NCI-H2081 treated with DMSO at 0.1 percent for 48 hours (cell line): ENCODE measurements at places on chromosomes 1 and 21.

- DNase-seq = no peak
Observed at GRCh38 chr1:108715932-108716331, 3.2 kb downstream of the FNDC7 start.

DNA sequence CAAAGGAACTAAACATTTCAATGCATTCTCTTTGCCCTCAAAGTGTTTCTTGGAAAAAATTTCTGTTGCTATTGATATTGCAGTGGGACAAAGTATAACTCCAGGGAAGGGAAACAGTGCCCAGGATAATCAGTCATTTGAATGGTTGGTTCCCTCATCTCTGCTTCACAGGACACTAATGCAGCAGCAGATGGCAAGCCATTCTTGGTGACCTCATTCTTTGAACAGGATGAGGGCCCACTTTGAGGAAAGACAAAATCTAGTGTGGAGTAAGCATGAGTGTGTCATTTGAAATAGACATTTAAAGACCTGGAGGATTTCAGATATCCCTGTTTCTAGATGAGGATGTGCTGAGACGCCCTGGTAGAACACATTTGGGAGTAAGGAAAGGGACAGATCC is 32.3 kb downstream of the CHRM3 start:
- DNase-seq = no peak

- no peak for DNase-seq
Observed at GRCh38 chr1:23187637-23188036, 19.0 kb upstream of the LUZP1 start.

DNA sequence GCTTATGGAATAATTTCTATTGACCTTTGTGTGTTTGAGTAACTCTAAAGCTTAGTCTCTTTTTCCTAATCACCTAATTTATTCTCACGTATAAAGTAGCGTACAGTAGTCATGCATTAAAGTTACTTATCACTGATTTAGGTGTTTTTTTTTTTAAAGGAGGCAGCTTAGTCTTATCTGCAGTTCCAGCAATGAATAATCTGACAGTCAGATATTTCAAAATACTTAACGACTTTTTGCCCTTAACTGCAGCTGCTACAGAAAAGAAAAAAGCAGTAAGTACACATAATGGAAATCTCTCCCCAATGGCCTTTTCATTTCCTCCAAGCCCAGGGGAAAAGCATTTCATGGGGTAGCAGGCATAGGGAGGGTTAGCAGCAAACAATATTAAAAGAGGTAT is 54.6 kb downstream of the SLC35F3 start:
- DNase-seq = no peak

DNA sequence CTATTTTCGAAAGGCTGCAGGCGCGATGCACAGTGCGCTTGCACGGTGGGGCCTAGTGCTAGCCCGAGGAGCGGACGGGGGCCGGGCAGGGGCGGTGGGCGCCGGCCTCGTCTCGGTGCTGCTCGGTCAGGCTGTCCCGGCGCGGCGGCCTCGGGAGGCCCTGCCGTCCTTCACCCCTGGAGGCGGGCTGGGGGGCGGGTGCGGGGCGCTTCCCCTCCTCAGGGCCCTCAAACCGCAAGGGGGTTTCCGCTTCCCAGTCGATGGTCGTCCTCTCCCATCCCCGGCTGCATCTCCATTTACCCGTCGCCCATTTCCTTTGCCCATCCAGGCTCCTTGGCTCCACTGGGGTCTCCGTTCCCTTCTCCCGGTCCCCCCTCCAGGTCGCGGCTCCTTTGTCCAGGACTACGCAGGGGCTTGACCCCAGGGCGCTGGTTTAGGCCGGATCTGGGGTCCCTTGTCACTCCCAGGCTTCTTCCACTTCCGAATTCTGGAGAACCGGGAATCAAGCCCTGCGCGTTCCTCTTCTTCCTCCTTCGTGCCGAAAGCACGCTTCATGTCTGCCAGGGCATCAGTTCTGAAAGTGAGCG is 196.3 kb upstream of the LMO4 start:
- no peak for DNase-seq

DNA sequence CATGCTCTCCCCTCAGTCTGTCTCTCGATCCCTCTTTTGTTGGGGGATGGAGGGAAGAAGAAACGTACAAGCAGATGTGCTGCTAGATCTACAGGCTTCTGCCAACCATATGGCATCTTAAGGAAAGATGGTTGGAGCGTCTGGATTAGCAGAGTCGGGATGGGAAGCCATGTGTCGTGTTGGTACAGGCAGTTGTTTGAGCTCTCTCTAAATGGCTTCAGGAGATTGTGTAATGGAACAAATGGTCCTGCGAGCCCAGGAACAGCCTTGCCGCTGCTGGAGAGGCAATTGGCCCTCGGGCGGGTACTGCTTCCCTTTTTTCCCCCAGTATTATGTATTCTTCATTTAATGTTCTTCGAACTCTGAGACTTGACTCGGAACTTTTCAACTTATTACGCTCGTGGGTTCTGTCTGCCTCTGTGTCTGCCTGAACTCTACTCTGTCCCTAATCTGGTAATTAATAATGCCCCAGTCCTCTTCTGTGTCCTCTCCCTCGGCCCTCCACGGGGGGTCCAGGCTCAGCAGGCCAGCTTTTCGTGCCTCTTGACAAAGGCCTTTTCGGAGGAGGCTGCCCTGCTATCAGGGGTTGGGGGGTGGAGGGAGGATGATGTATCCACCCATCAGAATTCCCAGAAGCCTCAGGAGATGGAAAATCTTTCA is 215.3 kb downstream of the SDCCAG8 start:
- DNase-seq = no peak

DNA sequence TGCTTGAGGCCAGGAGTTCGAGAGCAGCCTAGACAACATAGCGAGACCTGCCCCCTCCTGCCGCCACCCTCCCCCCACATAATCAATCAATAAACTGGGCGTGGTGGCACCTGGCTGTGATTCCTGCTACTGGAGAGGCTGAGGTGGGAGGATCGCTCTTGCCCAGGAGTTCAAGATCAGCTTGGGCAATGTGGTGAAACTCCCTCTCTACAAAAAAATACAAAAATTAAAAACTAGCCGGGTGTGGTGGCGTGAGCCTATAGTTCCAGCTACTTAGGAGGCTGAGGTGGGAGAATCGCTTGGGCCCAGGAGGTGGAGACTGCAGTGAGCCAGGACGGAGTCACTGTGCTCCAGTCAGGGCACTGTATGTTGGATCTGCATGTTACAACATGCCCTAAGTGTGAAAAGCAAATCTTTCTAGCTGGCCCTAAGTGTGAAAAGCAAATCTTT is 7.0 kb upstream of the MDM4 start:
- no peak for DNase-seq

- no peak for DNase-seq
Observed at GRCh38 chr21:33883118-33883517, 32.5 kb downstream of the ATP5PO start.

- no peak for DNase-seq
Observed at GRCh38 chr1:95084317-95085176, 11.8 kb upstream of the ALG14 start.

- DNase-seq = no peak
Observed at GRCh38 chr1:67644566-67644965, 40.4 kb upstream of the GADD45A start.

DNA sequence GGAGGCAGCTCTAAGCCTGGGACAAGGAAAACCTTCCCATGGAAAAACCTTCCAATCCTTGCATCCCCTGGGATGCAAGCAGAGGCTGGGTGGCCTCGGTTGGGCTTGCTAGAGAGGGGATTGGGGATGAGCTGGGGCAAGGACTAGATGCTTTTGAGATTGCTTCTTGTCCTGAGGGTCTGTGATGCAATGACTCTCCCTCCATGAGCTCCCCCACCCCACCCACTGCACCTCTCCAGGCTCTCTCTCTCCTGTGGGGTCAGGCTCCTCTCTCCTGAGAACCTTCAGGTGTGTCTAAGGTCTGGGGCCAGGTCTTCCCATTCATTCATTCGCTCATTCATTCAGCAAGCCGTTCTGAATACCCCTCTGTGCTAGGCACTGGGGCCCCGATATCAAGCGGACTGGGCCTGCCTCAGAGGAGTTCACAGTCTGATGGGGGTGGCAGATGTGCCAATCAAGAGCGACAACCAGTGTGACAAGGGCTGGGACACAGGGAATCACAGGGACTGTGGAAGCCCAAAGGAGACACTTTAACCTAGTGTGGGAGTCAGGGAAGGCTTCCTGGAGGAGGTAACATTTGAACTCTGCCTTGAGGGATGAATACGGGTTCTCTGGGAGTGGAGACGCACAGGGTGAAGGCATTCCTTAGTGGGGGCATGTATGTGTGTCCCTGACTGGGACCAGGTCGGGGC is 6.5 kb downstream of the LDLRAD1 start:
- no peak for DNase-seq

DNA sequence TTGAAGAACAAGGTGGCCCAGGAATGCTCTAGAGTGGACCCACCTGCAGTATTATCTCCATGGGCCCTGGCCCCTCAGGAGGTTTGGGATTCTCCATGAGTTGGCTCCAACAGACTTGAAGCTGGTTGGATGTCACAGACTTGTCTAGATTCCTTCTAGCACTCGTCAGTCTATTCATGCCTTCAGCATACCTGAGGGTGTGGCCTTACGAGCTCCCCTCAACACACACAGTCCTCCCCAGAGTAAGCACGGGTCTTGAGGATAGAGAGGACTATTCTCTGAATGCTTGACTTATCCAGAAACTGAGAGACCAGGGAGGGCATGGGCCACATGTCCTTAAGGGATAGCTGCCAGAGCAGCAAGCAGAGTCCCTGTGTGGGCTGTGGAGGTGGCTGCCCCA is 45.9 kb upstream of the COL6A1 start:
- DNase-seq = no peak

- no peak for DNase-seq
Observed at GRCh38 chr1:77265180-77265579, 16.6 kb upstream of the AK5 start.

DNA sequence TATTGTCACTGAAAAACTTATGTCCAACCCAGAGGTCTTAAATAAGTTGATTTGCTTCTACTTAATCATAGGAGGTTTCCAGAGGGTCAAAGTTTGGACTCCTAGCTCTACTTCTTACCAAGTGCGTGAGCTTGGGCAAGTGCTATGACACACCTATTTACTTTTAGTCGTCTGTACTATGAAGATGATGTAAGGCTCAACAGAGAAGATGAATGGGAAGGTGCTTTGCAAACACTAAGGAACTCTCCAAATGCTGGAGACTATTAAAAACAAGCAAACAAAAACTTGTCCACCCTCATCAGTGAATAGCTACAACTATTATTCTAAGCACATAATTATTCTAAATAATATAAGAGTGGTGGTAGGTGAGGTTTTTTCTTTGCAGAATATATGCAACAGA is 232.3 kb upstream of the USP24 start:
- no peak for DNase-seq

GRCh38 chr1:175409938-175410337 is 217.4 kb upstream of the KIAA0040 start:
- no peak for DNase-seq

GRCh38 chr1:75170981-75171380 is 36.8 kb downstream of the LHX8 start:
- no peak for DNase-seq

DNA sequence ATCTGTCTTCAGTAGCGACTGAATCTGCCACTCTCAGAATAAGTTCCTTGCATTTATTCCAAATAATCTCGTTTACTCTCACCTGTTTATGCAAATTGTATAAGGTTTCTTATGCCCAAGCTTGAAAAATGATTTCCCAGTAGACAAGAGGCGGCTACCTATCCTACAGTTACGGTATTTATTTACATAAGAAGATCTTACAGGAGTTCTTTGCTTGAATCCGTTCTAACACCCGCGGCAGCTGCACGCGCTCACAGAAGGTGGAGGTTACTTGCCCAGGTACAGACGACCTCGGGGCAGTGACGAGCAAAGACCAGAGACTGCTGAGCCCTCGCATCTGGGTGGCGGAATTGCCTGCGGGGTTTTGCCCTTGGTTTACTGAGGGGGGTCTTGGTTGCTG is 79.9 kb downstream of the SKI start:
- DNase-seq = no peak

- DNase-seq = no peak
Observed at GRCh38 chr1:75579046-75579445, 31.9 kb downstream of the SLC44A5 start.

DNA sequence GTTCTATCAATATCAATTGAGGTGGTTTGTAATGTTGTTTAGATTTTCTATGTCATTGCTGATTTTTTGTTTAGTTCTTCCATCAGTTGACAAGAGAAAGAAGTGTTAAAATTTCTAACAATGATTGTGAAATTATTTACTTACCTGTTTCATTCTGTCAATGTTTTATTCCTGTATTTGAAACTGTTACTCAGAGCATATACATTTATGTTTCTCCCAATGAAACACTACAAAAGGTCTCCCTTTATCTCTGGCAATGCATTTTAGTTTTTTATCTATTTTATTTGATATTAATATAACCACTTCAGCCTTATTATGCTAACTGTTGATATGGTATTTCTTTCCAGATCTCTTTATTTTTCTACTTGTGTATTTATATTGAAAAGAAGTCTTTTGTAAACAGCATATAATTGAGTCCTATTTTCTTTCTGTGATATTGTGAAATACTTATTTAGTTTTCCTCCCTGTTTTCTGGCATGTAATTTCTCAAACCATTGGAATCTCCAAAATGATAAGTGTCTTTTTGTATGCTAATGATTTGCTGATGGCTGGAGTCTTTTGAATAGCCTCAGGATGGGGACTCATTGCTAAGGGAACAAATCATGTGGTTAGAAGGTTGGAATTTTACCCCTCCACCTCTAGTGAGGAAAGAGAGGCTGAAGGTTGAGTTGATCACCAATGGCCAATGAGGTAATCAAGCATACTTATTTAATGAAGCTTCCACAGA is 122.0 kb downstream of the ADSS2 start:
- no peak for DNase-seq

DNA sequence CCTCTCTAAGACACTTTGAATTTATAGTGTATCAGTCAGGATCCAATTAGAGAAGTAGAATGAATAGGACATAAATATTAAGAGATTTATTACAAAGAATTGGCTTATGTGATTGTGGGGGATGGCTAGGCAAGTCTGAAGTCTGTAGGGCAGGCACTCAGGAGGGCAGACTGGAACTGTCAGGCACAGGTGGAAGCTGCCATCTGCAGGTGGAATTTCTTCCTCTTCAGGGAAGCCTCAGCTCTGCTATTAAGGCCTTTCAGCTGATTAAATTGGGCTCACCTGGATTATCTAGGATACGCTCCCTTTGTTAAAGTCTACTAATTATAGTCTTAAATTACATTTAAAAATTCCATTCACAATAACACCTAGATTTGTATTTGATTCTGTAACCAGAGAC is 92.0 kb upstream of the HAO2 start:
- DNase-seq = no peak

- DNase-seq = no peak
Observed at GRCh38 chr1:230542681-230543080, 99.6 kb upstream of the COG2 start.

GRCh38 chr1:154186852-154187501 is 4.9 kb downstream of the TPM3 start:
- DNase-seq = no peak

DNA sequence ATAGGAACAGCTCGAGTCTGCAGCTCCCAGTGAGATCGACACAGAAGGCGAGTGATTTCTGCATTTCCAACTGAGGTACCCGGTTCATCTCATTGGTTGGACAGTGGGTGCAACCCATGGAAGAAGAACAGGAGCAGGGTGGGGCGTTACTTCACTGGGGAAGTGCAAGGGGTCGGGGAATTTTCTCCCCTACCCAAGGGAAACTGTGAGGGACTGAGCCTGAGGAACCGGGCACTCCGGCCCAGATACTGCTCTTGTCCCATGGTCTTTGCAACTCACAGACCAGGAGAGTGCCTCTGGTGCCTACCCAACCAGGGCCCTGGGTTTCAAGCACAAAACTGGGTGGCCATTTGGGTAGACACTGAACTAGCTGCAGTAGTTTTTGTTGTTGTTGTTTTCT is 307.1 kb downstream of the AMY1C start:
- no peak for DNase-seq
